ENCODE measurements at places on chromosomes 1 and 21.

DNA sequence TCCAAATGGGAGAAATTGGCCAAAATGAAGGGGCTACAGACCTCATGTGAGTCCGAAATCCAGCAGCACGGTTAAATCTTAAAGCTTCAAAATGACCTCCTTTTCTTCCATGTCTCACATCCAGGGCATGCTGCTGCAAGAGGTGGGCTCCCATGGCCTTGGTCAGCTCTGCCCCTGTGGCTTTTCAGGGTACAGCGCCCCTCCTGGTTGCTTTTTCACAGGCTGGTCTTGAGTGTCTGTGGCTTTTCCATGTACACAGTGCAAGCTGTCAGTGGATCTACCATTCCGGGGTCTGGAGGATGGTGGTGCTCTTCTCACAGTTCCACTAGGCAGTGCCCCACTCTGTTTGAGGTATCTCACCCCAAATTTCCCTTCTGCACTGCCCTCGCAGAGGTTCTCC is 78.7 kb downstream of the PRRX1 start:
- DNase-seq = no peak

GRCh38 chr1:38244218-38244845 is 197.7 kb upstream of the POU3F1 start:
- DNase-seq = no peak

GRCh38 chr1:57674801-57675200 is 250.9 kb upstream of the DAB1 start:
- DNase-seq = no peak

DNA sequence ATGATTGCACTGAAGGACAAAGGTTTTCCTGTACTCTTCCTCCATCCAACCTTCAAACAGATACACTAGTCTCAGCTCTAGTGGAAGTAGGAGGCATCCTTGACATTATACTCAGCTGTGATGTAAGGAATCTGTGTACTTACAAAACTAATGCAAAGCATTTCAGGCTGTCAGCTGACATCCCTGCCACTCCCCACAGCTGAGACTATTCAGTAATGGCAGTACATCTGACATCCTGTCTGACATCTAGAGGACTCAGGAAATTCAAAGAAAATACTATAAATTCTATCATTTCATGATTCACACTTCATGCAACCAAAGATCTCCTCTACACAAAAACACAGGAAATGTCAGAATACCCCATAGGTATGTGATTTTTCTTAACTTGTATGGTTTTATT is 325.8 kb downstream of the SMYD3 start:
- no peak for DNase-seq

DNA sequence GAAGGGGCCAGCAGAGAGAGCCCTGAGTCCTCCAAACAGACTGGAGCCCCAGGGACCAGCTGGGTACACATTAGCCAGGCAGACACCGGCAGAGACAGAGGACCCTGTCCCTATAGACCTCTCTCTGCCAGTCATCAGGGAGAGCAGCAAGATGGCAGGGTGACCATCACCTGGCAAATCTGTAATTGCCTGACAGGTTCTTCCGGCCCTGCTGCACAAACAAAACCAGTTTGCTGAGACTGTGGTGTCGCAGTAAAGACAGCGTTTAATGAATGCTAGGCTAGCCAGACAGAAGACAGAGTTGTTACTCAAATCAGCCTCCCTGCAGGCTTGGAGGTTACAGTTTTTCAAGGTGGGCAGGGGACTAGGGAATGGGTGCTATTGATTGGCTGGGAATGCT is 618.9 kb downstream of the NPHP4 start:
- DNase-seq = no peak

DNA sequence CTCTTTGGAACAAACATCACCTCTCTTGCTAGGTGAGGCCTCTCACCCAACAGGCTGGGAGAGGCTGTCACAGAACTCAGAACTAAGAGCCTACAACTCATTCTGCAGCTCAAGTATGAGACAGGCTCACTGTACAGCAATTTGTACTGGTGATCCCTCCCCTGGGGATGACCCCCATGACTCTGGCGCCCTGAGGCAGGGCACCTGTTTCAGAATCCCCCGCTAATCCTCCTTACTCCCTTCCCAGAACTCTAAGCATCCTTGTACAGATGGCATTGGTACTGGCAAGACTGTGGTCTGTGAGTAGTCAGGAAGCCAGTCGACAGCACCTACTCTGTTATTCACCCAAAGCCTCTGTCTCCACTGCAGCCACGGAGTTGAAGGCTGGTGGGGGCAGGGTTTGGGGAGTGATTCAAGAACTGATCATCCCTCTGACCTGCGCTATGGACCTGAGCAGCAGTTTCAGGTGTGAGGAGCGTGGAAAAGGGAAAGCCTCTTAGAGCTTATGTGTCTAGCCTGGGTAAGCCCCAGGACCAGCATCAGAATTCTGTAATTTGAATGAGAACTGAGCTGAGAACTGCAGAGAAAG is 655.5 kb downstream of the KIF26B start:
- DNase-seq = no peak

DNA sequence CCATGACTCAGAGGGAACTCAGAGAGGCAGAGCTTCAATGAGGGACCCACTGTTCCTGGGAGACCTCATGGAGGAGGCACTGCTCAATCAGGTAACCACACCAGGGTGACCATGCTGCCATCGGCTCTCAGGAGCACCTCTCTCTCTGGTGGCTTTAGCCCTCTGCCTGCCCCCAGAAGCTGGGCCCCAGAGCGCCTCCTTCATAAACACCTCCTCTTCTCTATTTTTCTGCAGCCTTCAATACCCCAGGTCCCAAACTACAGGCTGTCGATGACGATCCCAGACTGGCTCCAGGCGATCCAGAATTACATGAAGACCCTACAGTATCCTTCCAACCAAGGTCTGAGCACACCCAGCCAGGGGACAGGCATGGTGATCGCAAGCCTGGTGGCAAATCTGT is 10.6 kb downstream of the VASH2 start:
- DNase-seq = no peak
